ENCODE measurements at places on chromosomes 4 and X.

GRCh38 chrX:77788050-77788449 lies 2.0 kb upstream of the ATRX start:
- DNase-seq, result peak; percentile 39

GRCh38 chrX:67328476-67328875 lies 215.3 kb upstream of the AR start:
- DNase-seq, result no peak

- DNase-seq, result no peak
Measured at GRCh38 chr4:161629694-161630441, 533.9 kb downstream of the FSTL5 start.

GRCh38 chrX:152245213-152245612 lies 106.8 kb upstream of the MAGEA10 start:
- DNase-seq, result peak; percentile 1

DNA sequence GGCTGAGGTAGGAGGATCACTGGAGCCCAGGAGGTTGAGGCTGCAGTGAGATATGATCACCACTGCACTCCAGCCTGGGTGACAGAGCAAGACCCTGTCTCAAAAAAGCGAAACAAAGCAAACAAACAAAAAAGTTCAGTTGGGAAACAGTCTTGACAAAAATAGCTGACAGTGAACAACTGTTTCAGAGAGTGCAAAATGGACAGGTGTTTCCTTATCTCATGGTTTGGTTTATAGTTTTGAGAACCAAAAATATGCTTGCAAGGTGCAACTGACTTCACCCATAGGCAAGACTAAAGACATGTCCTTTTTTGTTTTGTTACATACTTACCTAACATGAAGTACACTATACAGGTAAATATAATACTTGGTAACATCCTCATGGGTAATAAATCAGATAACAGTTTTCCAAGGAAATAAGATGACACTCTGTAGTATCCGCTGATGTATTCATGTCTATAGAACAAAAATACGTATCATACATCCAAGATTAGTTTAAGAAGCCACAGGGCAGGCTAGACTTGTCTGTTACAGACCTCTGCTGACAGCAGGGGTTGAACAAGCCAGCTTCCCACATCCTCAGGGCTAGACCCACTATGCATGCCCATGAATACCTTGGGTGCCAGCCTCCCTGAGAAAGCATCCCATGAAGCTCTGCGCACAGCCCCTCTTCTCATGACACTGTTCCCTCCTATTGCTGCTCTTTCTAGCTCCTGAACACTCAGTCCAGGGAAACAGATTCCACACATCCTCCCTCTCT lies 59.3 kb downstream of the ABCG2 start:
- DNase-seq, result no peak

DNA sequence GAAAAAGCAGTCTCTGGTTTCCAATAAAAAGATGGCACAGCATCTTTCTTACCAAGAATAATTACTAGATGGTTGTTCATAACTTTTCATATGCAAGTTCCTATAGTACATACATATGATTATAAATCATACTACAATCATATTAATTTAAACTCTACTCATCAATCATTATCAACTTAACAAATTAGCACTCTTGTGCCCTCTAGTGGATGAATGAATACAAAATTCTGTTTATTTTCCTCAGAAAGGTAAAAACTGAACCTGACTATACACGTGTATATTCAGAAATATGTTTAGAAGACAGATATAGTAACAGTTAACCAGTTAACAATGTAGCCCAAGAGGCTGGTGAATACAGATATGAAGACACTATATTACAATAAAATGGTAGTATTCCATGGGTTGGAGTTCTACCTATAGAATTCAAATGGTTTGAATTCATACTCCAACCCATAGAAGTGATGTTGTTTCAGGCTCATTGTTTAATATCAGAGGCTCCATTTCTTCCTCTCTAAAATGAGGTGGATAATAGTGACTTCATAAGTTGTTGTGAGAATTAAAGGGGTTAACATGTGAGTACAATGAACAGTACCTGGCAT lies 100.0 kb downstream of the ADAMTS3 start:
- peak; percentile 51 for DNase-seq

DNA sequence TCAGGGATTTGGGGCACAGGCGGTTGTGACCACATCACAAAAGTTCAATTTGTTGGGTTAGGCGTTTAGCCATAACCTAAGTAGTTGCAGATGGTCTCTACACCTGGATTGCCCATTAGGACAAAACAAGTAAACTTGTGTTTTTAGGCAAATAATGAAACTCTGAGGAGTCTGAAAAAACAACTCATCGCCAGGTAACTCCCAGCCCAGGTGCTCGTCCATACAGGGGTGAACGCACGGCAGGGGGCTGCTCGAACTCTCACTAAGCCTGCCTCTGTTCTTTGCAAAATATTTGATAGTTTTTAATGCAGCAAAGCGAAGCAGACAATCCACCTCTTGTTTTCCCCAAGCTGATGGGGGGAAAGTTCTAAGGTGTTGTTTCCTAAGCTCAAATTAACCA lies 559 bp upstream of the RHOH start:
- no peak for DNase-seq

- no peak for DNase-seq
Measured at GRCh38 chr4:92128676-92129075, 175.1 kb upstream of the GRID2 start.

GRCh38 chrX:42096265-42096920 lies 173.0 kb upstream of the CASK start:
- DNase-seq, result peak; percentile 73

DNA sequence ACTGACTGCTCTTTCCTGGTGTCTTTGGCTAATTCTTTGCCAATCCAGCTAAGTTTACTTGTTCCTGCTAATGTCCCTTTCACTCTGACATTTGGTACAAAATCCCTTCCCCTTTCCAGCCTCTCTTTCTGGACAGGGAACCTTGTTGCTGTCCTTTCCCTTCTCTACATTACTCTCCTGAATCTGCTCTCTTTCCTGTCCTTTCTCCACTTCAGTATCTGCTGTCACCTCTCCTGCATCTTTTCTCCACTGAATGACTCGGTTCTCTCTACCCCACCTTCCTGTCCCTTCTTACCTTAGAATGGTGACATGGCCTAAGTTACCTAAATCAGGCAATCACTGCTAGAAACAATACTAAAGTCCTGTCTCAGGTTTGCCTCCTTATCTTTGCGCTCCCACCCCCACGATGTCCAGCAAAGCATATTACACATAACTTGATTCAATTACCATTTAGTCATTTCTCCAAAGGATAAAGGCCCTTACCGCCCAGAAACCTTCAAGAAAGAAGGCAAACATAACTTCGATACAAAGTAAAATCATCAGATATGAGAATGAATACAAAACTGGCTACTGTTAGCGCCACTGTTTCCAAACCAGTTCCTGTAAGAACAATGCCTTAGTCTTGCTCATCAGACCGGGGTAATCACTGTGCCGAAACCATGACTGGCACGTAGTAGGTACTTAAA lies 890 bp downstream of the BOD1L1 start:
- no peak for DNase-seq

DNA sequence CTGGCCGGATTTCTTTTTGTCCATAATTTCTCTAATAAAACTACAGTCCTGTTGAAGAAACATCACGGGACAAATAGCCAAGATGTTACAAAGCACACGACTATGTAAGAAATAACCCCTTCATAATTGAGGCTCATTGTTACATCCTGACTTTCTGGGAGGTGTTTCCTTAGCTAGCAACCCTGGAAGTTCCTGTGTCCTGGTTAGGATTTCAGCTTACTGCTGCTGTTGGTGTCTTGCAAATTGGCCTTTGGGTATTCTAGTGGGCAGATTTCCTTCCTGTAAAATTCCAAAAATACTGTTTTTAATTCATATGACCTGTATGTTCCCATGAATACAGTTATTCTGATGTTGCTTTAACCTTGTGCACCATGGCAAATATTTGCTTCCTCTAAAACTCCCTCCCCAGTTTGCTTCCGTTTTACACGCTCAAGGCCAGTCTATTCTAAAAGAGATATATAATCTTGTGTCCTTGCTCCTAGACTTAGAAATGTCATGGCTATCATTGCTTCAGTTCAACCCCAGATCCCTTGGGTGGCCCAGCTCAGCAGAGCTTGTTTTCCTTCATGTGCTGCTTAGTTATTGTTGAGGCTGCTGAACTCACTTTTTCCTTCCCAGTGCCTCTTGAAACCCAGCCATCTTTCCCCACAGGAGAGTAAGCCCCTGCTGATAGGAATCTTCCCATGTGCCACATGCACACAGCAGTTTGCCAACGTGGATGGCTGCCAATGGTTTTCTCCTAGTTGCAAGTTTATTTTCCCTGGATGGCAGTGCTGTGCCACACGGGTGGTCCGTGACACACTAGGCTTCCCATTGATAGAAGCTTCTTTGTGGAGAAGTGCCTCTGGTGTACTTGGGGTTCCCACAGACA lies 75.8 kb downstream of the TSPAN7 start:
- DNase-seq, result no peak

DNA sequence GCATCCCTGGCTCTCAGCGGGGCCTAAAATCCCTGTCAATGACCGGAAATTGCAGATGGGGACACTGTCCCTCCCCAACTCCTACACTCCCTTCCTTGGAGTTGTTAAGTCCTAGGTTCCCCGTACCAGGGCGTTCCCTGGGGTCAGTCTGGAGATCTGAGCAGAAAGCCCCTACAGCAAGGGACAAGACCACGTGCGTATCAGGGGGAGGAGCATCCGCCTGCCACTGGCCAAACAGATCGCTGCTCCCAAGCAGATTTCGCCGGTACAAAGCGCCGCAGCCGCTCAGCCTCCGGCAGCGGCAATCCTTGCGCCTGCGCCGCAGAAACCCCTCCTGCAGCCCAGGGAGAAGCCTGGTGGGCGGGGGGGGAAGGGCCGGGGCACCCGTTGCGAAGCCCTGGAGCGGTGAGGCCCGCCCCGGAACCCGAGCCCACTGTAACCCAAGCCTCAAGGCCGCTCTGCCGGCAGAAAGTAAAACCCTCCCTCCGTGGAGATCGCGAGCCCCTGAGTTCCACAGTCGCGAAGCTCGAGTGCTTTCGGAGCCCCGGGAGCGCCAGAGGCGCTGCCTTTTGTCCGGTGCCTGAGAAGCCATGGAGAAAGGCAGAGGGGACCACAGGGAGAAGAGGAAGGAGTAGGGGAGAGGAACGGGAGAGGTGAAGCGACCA lies 2.7 kb downstream of the CRMP1 start:
- DNase-seq, result no peak

DNA sequence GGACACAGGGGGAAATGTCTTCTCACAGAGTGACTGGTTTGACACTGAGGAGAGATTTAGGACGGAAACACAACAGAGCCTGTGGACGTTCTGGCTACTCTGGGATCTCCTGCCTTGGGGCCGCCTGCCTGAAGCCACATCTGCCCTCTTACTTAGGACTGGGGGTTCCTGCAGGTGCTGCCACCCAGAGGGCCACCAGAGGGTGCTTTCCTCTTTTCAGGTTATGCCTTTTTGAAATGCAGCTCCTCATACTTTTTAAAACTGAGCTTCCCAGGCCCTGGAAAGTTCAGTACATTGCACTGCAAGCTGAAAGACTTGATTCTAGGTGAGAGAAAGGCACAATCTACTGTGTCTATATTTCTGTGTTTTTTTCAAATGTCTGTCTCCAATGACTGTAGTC lies 92.2 kb upstream of the PGRMC2 start:
- DNase-seq, result peak; percentile 42

DNA sequence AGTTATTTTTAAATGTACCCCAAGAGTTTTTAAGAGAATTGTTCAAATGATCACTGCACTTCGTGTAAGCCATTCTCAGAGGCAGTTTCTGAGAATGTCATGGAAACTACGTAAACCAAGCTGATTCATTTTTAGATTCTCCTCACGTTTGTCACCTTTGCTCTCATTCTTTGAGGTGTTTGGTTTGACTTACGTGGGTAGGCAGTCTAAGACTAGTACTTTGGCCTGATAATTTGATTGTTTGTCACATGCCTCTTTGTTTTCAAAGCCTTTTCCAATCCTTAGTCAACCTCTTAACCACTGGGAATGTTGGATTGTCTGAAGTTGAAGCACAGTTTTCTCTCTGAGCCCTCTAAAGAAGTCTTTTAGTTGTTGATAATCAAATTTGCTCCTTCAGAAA lies 10.5 kb downstream of the SEPTIN11 start:
- DNase-seq, result peak; percentile 41

DNA sequence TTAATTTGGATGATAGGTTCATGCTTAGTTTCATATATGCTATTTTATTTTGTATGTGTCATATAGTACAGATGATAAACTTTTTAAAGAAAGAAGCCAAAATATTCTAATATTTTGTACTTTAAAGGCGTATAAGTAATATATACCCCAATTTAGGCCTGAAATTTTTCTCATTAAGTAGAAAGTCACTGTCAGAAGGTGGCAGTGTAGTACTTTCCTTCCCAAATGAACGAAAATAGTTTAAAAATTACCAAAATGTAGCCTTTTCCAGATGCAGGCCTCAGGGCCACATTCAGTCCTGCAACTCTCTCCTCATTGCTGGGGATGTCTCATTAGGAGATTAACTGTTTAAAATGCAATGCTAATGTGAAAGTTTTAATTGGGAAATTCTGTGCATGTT lies 1263.6 kb downstream of the C4orf33 start:
- peak; percentile 58 for DNase-seq

- no peak for DNase-seq
Measured at GRCh38 chr4:39685990-39686389, 11.9 kb upstream of the UBE2K start.

DNA sequence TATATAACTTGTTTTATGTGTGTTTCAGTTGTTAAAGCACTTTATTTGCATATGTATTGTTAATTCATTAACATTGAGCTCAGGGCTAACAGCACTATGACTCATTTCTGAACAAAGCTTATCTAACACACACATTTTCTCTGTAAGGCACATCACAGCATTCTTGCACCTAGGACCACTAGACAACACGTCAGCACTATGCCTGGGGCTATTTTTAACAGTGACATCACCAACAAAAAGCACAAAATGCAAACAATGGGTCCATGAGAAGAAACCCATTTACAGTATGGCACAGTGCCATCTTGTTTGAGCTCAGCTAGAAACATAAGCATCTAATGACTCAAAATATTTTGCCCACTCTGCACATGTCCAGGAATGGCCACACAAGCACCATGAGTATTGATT lies 124.4 kb downstream of the RELL1 start:
- DNase-seq, result peak; percentile 47

DNA sequence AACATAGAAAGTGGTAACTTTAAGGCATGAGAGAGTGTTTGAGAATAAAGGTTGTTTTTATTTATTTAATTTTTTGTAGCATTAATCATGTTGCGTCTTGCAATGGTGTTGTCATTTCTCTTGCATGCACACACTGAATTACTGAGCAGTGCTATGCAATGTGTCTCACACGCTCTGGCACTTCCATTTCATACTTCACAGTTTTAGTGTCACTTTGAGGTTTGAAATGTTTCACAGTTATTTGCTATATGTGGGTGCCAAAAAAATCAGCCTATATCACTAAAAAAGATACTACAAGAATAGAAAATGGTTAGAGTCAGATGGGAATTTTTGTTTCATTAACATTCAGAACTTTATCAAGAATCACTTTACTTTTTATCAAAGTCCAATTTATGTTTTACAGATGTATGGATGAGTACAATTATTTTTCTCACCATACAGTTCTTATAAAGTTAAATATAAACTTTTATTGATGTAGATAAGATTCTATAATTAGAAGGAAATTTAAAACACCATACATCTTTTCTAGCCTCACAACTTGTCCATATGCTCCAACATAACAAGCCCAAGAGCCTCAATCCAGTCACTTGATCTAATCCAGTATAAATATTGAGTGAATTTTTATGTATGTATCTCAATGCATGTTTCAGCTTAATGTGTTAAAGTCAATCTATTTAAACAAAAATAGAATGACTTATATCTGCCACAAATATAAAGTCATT lies 114.0 kb downstream of the IQCM start:
- DNase-seq, result no peak

GRCh38 chrX:38652934-38653442 lies 91.6 kb downstream of the TSPAN7 start:
- DNase-seq, result no peak

GRCh38 chr4:126758493-126758892 lies 874.3 kb upstream of the INTU start:
- DNase-seq, result no peak

Data from fibroblast of mammary gland (primary cell).